ENCODE measurements at places on chromosomes 1 and 21.

DNA sequence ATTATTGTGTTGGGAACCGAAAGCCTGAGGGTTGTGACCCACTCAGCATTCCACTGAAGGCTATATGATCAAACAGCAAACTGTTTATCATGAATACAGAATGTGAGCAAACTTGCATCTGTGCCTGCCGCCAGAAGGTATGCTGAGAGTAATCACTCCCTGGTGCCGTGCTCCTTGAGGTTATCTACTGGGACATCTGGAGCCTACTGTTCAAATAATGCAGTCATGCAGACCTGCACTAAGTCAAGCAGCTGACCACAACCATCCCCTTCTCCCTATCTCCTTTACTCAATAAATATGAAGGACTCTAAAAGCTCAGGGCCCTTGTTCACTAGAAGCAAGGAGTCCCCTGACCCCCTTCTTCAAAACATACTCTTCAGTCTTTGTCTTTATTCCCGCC lies 13.5 kb downstream of the GSTM5 start:
- DNase-seq, result no peak

DNA sequence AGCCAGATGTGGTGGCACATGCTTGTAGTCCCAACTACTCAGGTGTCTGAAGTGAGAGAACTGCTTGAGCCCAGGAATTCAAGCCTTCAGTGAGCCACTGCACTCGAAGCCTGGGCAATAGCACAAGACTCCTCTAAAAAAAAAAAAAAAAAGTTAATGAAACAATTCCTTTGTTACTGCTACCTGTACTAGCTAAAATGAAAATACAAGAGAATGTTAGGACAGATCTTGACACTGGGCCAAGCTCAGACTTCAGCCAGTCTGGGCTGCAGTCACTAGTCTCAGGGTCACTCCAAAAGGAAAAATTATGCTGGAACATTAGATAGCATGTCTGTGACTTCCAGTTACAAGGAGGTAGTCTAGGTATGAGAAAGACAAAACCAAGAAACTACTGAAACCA lies 56.5 kb downstream of the TRIM33 start:
- no peak for DNase-seq

- no peak for DNase-seq
Observed at GRCh38 chr1:175217721-175218531, 25.4 kb upstream of the KIAA0040 start.

GRCh38 chr1:113811156-113811887 lies 954 bp downstream of the RSBN1 start:
- no peak for DNase-seq

All from activated CD8-positive, alpha-beta memory T cell treated with anti-CD3 and anti-CD28 coated beads, Interleukin-2, amount 50 U/mL, for 4 hours (primary cell).